ENCODE measurements at places on chromosomes 6 and 20. TPM values are rescaled to one million over a fixed set of nuclear protein-coding genes. Genes with fewer than 3 reads are reported as not detected.
A peak's percentile ranks its signal among the peaks of the same experiment; 100 is the strongest.

The LPA gene
- total RNA-seq = not detected

The TCP11 gene
- total RNA-seq = not detected

The DEFB116 gene
- total RNA-seq = not detected

The TPBG gene
- total RNA-seq = 2.5 TPM

The SERPINB6 gene
- total RNA-seq = 277 TPM

The PDE10A gene
- 9.3 TPM for total RNA-seq

DNA sequence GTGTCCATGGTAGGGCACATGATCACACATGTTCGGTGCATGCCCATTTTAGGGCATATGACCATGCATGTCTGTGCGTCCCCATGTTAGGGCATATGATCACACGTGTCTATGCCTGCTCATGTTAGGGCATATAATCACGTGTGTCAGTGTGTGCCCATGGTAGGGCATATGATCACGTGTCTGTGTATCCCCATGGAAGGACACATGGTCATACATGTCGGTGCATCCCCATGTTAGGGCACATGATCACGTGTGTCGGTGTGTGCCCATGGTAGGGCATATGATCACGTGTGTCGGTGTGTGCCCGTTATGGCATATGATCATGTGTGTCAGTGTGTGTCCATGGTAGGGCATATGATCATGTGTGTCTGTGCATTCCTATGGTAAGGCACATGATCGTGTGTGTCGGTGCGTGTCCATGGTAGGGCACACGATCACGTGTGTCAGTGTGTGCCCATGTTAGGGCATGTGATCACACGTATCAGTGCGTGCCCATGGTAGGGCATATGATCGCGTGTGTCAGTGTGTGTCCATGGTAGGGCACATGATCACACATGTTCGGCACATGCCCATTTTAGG is 30.6 kb downstream of the YTHDF1 start:
- DNase-seq = no peak

- DNase-seq = no peak
These were observed 10.0 kb downstream of the AFDN start for GRCh38 chr6:167836721-167837120.

GRCh38 chr6:104633125-104633524 is 226.6 kb downstream of the HACE1 start:
- DNase-seq = no peak

DNA sequence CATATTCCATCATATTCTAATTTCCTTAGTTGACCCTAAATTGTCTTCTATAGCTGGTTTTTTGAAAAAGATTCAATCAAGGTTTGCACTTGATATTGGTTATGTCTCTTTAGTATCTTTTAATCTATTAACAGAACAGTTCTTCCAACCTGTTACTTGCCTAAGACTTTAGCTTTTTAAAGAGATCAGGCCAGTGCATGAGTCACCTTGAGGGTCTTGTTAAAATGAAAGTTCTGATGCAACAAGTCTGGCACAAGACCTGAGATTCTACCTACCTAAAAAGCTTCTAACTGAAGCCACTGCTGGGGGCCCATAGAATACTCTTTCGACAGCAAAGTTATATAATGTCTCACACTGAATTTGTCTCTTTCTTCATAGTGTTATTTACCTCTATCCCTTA is 3.2 kb downstream of the USP45 start:
- DNase-seq = no peak

DNA sequence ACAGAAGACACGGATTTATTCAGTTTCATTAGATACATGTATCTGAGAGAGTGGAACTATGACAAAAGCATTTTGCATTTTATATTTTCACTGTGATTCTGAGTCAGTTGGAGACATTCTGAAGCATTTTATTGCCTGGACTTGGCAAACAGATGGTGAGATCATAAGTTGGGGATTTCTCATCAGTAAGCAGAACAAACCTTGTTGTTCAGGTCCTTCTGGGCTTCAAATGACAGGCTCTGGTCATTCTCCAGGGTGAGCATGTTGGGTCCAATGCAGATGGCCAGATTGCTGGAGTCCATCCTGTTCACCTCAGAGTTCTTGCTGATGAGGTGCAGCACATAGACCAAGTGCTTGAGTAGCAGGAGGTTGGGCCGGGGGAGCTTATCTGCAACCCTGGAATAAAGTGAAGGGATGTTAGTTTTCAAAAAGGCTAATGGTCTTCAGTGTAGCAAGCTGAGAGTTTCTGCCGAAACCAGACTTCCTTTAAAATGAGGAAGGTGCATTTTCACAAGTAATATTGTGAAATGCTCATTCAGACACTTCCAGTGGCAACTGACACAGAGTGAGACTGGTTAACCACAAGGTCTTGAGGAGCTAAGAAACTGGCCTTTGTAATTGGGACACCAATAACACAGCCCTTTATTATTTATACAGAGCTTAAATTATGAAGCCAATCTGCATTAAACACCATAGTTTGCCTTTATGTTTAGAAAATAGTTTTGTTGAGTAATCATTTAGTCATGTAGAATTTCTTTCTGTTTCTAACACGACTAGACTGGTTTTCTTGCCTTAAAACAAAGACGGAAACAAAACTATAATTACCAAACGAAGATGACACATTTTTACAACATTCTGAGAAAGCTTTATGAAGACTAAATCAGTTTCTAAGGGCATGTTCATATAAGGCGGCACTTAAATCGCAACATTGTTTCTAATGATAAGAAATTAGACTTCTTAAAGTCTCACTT is 5.6 kb downstream of the TAGAP start:
- no peak for DNase-seq

- DNase-seq = no peak
These were observed 205.9 kb upstream of the KCNG1 start for GRCh38 chr20:51228763-51229162.

DNA sequence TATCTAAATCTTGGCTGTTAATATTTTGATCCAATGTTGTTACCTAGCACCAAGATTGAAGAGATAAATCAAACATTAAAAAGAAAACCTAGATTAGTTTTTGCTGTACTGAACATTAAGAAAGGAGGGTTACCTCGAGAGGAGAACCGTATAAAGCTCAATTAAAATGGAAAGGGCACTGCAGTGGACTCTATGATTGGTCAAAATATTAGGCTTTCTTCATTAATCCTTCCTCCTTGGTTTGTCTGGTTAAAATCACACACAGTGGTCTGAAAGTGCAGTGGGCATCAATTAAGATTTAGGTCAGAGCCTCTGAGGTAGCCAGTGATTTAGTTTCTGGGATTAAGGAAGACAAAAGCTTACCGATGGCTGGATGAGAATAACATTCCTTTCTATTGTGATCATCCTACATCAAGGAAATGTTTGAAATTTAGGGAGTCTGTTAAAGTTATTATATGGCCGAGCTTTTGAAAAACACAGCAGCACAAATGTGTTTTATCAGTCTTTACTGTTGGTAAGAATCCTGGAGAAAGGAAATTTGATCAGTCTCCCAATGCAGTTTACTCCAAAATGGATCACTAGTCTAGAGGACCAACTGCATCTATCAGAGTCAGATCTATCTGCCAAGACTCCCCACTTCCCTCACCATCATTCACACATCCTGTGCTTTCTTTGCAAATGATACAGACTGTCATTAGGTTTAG is 134.6 kb upstream of the NEDD9 start:
- DNase-seq = no peak

DNA sequence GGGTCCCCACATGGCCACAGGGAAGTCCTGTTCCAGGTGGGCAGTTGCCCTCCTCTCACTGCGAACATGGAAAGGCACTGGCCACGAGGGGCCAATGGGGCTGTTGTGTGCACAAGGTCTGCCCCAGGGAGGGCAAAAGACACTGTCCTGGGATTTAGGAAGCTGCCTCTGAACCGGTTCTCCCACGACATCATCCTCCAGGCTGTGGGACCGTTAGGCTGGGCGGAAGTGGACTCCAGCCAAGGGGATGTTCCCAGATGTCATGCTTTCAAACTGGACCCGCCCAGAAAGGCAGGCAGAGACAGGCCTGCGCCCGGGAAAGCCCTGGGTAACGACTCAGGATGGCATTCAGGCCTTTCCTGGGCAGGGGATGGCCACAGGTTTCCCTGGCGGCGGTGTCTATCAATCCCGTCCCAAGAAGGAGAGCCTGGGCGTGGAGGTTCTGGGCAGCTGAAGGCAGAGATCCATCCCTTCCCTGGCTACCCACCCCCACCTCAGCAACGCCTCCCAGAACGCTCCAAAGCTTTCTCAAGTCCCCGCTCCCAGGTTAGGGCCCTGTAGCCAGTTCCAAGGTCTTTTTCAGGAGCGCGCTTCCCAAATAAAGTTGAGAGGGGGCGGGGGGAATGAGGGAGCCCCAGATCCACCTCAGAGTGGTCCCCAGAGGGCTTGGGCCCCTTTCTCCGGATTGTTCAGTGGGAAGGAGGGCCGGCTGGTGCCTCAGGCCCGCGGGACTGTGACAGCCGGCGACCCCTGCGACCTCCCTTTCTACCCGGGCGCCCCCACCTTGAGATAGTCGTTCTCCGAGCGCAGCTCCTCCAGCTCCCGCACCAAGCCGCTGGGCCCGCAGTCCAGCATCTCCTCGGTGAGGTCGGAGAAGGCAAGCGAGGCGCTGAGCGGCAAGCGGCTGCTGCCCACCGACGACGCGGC is 13.8 kb upstream of the TLDC2 start:
- DNase-seq = peak; percentile 90

GRCh38 chr6:125453516-125453915 is 151.7 kb upstream of the HDDC2 start:
- DNase-seq = no peak

DNA sequence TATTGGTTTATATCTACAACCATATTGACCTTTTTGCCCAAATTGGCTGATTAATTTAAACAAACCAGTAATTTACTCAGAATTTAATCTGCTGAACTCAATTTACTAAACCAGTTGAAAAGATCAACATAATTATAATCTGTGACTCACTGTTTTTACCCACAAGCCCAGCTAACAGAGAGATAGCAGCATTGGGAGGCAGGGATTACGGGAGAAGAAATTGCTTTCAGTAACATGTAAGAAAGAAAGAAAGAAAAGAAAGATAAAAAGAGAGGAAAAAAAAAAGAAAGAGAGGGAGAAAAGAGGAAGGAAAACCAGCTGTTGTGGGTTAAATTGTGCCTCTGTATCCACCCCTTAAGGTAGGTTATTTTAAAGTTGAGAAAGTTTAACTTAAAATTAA is 13.3 kb upstream of the RHAG start:
- no peak for DNase-seq

- no peak for DNase-seq
These were observed 31.0 kb downstream of the KCNQ2 start for GRCh38 chr20:63441136-63442099.

GRCh38 chr6:31378721-31379103 is 21.7 kb upstream of the HLA-B start:
- no peak for DNase-seq

DNA sequence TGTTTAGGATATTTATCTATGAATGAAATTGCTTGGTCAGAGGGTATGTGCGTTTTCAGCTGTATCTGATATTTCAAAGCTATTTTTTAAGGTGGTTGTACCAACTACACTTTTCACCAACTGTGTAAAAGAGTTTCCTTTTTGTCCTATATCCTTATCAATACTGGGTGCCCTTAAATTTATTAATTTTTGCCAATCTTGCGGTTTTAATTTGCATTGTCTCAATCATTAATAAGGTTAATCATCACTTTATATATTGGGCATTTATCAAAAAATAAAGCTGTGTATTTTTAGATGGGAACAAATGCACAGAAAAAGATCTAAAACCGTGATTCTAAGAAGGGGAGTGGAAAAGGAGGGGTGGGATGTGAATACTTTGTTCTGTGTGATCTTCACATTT is 66.7 kb upstream of the SALL4 start:
- DNase-seq = no peak

DNA sequence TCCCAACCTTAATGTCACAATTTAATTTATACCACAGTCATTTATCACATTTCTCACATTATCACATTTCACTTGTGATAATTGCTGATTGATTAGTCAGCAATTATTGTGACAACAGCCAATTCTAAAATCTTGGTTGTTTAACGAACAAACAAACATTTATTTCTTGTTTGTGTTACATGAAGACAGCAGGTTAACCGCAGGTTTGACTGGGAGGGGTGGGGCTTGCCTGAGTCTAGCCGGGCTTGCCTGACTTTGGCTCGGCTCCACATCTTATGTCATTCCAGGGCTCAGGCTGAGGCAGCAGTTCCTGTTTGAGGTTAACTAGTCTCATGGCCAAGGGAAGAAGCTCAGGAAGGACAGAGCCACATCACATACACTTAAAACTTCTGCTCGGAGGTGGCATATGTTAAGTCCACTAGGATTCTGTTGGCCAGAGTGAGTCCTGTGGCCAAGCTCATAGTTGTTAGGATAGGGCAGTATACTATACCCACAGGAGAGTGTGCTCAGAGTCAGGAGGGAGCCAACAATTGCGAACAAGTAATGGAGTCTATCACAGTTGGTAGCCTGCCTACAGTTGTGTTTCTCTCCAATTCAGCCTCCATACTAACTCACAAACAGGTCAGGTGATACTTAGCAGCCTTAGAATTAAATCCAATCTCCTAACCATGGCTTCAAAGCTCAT is 90.0 kb upstream of the IFNGR1 start:
- DNase-seq = peak; percentile 78

DNA sequence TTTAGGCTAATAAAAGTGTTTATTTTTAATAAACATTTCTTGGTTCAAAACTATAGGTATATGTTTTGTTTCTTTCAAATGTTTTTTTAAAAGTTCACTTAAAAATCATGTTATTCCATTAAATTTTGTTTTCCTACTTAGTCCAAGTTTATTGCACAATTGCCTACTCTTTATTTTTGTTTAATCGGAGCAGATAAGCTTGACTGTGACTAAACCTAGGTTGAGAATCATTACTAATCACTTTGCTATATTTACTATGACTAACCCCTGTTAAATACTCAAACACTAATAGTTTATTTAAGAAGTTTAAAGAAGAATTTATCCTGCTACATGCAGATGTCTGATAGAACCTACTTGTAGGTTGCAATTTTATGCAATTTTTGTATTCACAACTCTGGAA is 18.8 kb downstream of the MAP3K4 start:
- DNase-seq = no peak

DNA sequence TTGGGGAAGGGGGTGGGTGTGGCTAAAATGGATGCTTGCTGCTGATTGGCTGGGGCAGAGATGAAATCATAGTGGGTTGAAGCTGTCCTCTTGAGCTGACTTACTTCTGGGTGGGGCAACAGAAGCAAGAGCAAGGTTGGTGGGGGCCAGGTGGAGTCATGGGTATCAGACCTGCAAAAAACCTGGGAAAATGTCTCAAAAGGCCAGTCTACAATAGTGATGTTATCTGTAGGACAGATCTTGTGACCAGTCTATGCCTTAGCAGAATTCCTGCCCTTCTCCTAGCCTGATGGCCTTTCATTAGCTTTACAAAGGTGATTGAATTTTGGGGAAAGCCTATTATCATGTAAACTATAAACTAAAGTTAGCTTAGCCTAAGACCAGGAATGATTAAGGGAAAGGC is 945.7 kb downstream of the KIF16B start:
- no peak for DNase-seq

GRCh38 chr6:123575188-123575587 is 61.6 kb downstream of the TRDN start:
- DNase-seq = no peak

GRCh38 chr6:16759181-16759645 is 2.0 kb downstream of the ATXN1 start:
- DNase-seq = no peak

All from left ventricle myocardium superior (tissue), 1 donor.